ENCODE measurements at places on chromosomes 1 and 21.

- DNase-seq: peak; percentile 24
Measured at GRCh38 chr1:98130408-98130807, 209.6 kb upstream of the DPYD start.

DNA sequence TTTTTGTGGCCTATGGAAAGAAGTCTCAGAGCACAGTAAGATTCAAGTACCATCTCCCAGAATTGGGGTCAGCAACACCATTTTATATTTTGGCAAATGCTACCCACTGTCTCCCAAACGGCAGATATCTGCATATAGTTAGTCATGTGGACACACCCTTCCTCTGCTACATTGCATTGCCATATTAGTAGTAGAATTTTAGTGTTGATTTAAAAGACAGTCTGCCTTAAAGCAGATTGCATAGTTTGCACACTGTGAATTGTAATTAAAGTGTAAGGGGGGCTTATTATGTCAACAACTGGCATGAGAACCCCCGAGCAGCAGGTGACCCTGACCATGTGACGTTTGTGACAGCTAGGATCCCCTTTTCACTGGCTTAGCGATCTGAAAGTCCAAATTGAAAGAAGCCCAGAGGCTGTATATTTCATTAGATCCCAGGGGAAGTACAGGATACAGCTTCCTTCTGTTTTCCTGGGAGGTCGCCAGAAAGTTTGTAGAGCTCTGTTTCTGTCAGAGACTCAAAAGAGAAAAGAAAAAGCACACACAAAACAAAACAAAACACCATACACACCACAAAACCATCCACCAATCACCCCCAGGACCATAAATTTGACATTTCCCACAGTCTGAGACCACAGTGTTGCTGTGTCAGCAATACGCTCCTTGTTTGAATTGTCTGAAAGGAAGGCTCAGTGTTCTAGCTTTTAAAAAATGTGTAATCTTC, 172.4 kb downstream of the NFIA start:
- peak; percentile 2 for DNase-seq

- no peak for DNase-seq
Measured at GRCh38 chr1:228343191-228343661, 63.4 kb downstream of the TRIM11 start.

GRCh38 chr21:44803651-44804050, 2.0 kb upstream of the UBE2G2 start:
- DNase-seq: no peak

DNA sequence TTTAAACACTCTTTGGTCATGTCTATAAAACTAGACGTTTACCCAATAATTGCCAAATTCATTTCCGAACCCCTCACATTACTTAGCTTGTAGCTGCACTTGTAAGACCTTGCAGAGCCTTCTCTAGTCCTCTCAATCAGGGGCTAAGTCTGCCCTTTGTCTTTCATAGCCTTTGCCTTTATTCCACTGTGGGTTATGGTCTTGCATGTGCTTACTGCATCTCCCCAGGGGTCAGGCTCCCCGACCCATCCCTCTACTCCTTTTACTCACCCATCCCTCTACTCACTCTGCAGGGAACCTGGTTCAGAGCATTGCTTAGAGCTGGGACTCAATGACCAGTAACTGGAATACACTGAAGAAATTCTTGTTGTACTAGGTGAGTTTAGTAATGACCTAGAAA, 235.4 kb downstream of the PCP4 start:
- DNase-seq: no peak

DNA sequence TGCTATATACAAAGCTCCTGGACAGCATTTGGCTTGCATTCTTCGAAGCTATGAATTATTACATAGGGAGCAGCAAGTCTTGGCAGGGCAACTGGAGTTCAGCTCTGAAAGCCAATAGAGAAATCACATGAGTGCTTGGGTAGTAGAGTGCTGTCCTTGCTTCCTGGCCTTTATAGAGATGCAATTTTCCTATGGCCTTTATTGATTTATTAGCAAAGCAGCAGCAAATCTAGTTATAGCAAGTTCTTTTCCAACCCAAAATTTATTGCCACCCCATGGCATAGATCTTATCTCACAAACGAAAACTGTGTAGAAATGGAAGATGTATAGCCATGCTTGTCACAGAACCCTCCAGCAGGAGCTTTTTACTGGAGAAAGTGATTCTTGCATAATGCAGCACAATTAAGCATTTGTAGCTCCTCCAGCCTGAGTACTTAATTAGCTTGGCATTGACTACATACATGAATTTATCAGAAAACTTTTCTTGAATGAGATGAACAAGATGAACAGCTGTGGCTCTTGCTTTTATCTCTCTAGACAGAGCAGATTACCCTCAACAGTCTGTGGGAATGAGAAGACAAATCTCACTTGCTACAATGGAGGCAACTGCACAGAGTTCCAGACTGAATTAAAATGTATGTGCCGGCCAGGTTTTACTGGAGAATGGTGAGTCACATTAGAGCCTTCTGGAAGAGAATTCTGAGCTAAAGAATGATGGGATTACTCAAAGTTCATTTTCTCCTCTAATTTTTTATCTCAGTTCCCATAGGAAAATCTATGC, 170.1 kb downstream of the CRB1 start:
- DNase-seq: no peak

- no peak for DNase-seq
Measured at GRCh38 chr1:154788110-154788870, 81.8 kb downstream of the KCNN3 start.

DNA sequence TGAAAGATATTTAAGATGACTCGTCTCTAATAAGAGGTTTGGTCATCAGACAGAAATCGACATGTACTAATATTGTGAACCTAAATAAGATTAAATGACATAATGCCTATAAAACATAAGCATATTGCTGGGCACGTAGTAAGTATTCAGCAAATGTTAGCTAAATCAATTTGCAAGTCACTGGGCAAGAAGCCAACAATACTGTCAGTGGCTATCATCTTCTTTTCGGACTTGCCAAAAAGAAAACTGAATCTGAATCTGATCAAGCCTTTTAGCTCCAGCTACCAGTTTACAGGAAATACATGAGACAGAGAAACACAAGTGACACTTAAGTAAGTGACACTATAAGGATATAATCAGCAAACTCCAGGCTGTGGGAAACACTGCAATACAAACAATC, 46.0 kb downstream of the RPL5 start:
- no peak for DNase-seq

DNA sequence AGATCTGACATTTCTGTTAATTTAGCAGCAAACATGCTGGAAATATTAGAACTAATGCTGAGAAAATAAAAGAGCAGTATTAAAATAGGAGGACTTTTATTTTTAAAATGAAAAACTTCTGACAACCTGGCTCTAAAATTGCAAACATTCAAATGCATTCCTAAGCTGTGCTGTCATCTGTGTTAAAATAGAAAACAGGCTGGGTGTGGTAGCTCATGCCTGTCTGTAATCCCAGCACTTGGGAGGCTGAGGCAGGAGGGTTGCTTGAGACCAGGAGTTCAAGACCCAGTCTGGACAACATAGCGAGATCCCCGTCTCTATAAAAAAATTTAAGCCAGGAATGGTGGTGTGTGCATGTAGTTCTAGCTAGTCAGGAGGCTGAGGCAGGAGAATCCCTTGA, 44.6 kb downstream of the MIGA1 start:
- DNase-seq: peak; percentile 75

GRCh38 chr21:32317726-32318125, 19.1 kb downstream of the MRAP start:
- DNase-seq: no peak

DNA sequence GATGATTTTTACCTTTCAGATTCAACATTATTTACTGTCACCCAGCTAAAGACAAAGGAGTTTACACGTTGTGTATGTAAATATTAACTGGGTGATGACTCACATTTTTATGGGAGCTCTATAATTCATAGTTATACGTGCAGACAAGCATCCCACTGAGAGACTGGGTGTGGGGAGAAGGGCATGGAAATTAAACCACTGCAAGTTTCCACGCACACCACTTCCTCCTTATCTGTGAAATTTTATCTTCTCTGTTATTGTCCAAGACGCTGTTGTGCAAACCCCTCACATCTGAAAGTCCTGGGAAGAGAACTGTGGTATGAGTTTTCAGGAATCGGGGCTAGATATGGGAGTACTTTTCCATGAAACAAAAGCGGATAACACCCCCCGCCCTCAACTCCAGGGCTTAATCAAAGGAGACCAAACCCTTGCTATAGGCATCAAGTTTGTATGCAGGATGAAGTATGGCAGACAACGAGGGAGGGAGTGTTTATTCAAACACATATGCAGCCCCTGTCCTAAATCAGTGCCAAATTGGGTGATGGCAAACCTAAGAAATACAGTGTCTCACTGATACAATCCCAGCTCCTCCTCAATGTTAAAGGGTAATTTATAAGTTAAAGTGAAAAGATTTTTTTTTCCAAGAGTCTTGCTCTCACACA, 23.3 kb upstream of the DPT start:
- no peak for DNase-seq

GRCh38 chr1:94970783-94971182, 43.9 kb upstream of the CNN3 start:
- DNase-seq: peak; percentile 58

GRCh38 chr1:156591432-156592157, at the start of gene NAXE:
Gene NAXE (plus strand): TSS chr1:156591776. CDS start chr1:156591805, 29 bp downstream.
- peak; percentile 80 for DNase-seq

GRCh38 chr1:86416343-86416742, 7.6 kb upstream of the CLCA2 start:
- DNase-seq: peak; percentile 17

GRCh38 chr1:28735961-28736449, 735 bp upstream of the YTHDF2 start:
- no peak for DNase-seq

DNA sequence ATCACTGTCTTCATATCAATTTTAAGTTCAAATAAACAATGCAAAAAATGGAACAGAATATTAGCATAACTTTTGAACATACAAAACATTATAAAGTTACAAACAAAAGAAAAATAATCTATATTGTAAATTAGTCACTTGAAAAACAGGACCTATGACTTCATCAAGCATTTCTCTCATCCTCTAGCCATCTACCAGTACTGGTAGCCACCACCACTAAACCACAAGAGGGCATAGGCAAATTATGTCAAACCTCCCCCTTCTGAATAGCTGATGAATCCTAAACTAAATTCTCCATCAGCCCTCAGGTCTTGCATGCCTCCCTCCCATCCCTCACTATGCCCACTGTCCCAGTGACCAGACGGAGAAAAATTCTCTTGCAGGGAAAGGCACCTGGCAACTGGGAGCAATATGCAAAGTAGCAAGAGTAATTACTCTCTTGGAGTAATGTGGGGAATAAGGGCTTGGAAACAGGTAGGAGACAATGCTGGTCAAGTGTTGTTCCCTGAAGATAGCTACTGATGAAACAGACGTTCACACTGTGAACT, 37.1 kb downstream of the SSX2IP start:
- peak; percentile 64 for DNase-seq

DNA sequence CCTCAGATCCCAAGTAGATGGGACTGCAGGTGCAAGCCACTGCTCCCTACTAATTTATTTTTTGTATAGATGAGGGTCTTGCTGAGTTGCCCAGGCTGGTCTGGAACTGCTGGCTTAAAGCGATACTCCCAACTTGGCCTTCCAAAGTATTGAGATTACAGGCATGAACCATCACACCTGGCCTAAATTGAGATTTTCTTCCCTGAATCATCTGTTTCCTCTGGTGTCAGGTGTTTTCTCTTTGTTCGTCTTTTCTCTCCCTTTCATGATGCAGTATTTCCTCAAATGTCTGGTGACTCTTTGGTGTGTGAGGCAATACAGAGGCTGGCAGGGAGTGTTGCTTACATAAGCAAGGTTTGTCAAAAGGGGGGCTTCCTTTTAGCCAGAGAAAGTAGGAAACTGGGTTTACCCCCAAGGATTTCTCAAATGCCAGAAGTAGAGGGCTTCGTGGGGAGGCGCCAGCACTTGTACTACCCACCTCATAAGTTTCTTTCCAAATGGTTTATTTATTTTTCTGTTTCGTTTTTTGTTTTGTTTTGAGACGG, 27.6 kb downstream of the CLDN14 start:
- no peak for DNase-seq

DNA sequence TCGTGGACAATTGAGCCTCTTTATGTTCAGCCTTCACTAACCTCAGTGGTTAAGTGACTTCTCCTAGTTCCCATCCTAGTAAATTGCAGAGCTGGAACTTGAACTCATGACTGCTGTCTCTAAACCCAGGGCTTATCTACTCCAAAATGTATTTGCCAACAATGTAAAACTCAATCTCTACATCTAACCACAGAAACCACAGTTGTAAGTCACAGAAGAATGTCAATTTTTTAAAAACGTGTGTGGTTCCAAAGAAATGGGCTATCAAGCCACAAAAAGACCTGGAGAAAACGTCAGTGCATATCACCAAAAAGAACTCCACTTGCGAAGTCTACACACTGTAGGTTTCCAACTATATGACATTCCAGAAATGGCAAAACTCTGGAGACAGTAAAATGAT, 172.6 kb upstream of the HMCN1 start:
- DNase-seq: peak; percentile 66

Measured in ELR (cell line).